ENCODE measurements at places on chromosomes 12 and 14.

- DNase-seq, result no peak
Measured at GRCh38 chr12:31298515-31298910, 27.4 kb downstream of the SINHCAF start.

DNA sequence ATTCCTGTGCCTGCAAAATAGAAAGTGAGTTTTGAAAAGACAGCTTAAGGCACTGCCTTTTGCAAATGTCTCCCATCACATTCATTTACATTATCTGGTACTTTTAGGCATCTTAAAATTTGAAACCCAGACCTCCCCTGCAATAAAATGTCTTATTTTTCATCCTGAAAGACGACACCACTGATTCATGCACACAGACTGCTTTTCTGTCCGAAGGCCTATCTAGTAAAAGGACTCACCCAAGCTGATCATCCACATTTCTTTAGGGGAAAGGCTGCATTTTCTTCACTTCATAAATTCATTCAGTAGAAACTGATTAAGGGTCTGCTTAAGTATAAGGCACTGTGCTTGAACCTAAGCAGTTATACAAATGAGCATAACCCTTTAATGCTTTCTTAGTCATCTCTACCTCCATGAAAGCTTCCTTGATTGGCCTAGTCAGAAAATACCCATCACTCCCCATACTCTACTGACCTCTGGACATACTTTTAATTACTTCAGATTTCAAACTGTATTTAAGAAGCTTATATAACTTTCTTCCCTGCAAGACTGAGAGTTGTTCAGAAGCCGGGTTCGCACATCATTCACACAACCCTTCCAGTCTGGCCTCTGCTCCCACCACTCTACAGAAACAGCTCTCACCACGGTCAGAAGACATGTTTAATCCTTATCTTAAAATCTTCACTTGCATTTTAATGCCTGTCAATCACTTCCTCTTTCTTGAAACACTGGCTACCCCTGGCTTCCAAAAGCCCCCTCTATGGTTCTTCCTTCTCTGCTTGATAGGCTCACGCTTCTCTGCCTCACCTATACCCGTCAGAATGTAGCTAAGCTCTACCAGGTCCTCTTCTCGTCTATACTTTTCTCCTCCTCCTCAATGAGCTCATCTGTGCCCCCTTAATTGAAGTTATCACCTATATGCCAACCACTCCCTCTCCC lies 288.6 kb downstream of the MED13L start:
- DNase-seq, result no peak

GRCh38 chr14:98855926-98856715 lies 415.9 kb downstream of the BCL11B start:
- no peak for DNase-seq

DNA sequence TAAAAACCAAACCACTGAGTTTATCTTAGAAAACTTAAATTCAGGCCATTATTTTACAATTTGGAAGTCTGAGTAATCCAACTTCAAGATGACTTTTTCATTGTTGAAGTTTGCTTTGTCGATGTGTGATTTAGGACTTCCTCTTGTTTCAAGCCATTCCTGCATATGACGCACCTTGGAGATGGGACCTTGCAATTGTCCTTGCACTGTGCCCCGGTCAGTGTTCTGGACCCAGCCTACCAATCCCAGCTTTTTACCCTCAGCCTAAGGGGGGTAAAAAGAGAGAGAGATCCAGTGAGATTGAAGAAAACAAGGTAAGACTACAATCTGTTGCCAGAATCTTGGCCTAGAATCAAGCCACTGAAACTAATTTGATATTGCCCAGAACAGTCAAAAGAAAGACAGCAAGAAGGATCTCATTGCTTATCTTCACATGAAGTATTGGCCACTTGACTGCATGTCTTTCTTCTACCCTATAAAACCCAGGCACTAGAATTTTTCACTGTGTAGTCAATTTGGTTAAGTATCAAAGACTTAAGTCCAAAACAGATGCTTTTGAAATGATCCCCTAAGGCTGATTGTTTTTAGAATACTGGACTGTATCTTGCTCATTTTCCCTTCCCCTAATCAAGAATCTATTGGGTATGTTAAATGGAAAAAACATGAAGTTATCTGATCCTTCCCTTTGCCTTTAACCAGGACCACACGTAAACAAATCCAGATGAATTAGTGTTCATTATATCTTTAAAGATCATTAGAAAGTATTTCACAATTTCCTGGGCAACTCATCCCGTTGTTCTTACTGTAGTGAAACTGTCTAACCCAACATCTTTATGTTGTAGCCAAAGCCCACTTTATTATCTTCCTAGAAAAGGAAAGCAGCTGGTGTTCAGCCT lies 2.4 kb upstream of the MLH3 start:
- no peak for DNase-seq

DNA sequence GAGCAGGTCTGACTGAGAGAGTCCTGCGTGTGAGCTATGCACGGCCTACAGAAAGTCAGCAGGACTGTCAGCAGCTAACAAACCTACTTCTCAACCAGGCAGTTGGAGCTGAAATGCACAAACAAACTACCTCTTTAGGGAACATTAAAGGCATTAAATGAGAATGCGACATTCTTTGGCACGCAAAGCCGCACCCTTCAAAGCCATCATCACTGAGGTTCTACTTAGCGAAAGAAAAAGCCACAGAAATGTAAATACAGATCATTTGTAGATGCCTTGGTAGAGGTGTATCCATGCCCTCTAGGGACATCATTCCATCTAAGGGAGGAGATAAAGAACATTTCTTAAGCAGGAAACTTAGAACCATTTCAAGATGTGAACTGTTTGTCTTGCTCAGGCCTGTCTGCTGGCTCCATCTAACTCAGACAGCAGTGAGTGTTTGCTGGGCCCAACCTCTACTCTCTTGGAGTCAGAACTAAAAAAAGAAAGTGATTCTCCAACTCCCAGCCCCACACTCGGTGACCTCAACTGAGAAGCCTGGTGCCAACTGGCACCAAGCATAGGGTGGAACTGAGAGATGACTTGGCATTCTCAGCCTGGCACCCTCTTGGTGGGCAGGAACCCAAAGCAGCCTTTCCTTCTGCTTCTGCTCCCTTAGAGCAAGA lies 63.5 kb upstream of the MBIP start:
- DNase-seq, result no peak

DNA sequence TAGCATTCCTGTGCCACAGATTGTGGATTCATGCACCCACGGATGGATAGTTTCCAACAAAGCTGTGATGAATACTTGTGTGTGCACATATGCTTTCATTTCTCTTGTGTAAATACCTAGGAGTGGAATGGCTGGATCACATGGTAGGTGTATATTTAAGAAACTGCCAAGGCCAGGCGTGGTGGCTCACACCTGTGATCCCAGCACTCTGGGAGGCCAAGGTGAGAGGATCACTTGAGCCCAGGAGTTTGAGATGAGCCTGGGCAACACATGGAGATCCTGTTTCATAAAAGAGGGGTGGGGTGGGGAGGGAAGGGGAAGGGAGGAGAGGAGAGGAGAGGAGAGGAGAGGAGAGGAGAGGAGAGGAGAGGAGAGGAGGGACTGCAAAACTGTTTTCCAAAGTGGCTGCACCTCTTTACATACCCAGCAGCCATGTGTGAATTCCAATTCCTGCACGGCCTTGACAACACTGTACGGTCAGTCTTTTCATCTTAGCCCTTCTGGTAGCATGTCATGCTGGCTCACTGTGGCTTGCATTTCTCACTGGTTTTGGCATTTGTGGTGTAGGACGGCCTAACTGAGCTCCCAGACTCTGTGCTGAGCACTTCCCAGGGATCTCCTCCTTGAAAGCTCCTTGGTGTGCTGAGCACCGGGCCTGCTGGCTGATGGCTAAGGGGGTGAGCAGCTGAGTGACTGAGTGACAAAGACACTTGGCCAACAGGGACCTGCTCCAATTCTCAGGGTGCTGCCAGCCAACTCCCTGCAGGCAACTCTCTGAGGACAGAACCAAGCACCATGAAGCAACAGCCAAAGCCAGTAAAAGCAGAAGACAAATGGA lies 27.9 kb downstream of the SYNE3 start:
- no peak for DNase-seq

DNA sequence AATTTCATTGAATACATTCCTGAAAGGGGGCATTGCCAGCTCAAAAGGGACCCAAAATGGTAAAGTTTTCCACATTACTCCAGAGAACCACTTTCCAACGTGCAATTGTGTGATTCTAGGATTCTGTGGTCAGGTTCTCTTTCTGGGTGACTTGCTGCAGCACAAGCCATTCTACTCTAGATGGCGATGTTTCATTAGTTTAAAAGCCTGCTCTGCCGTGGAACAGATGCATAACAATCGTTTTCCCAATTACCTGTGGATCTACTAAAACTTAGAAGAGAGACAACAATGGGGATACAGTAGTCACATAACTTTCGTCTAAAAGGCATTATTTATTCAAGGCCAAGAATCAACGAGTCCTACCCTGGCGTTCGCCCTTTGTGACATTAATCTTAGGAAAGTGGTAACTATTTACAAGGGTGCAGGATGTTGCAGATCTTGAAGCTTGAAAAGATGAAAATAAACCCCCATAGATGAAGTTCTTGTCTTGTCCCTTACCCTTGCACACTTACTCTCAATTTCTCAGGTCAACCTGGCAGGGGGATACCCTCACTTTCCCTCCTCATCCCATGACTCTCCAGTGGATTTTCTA lies 400.9 kb downstream of the SNAPC1 start:
- DNase-seq, result peak; percentile 22

DNA sequence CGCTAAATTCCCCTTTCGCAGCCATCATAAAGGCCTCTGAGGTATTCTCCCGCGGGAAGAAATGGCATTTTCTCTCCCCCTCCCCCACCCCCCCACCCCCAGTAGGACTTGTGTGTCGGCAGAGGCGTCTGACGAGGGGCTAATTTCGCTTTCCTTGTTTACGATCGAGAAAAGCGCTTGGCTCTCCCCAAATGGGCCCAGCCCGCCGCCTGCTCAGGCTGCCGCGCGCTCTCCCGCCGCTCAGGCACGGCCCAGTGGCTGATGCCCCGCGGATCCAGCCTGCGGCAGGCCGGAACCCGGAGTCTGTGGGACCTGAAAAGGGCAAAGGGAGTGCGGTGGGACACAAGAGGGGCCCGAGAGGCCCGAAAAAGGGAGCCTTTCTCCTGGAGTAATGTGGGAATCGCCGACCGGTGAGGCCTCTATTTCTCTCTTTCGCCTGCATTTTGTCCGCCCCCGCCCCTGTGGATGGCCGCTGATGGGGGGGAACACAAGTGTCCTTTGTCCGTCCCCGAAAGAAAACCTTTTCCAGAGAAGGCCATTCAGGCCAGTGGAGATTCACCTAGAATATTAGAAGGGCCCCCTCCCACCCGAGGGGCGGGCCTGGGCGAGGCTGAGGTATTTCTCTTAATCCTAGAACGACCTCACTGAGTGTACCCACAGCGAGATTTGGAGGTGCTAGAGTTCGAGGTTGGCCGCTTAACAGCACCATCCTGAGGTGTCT lies 9.0 kb upstream of the HOXC6 start:
- DNase-seq, result no peak

DNA sequence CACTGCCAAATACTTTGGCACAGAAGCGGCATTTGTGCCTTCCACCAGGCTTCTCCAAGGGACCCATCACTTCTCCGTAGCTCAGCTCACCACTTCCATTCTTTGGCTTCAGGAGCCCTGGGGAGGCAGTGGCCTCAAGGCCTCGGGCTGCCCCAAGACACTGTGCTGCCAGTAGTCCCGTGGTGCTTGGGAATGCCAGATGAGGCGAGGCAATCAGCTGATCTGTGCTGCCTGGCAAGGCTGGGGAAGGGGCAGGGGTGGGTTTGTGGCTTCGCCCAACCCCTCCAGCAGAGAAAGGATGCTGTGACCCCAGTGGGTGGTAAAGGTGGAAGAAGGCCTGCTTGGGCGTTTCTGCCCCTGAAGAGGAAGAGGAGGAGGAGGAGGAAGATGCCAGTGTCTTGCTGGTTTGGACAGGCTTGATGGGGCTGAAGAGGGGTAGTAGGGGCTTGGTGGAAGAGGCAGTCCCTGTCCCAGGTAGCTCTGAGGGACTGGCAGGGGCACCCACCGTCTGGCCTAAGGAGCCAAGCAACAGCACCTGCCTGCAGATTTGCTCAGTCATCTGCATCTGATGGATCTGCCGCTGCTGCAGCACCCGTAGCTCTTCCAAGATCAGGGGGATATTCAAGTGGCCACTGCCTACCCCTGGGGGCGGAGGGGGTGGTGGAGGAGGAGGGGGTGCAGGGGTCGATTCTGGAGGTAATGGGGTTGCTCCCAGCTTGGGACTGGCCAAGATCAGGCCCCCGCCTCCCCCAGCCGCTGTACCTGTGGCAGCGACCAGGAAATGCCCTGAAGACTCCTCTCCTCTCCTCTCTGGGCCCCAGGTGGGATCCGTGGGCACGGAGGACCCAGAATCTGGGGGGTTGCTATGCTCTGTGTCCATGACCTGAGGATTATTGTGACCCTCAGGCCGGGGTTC lies 1.3 kb downstream of the SALL2 start:
- no peak for DNase-seq

DNA sequence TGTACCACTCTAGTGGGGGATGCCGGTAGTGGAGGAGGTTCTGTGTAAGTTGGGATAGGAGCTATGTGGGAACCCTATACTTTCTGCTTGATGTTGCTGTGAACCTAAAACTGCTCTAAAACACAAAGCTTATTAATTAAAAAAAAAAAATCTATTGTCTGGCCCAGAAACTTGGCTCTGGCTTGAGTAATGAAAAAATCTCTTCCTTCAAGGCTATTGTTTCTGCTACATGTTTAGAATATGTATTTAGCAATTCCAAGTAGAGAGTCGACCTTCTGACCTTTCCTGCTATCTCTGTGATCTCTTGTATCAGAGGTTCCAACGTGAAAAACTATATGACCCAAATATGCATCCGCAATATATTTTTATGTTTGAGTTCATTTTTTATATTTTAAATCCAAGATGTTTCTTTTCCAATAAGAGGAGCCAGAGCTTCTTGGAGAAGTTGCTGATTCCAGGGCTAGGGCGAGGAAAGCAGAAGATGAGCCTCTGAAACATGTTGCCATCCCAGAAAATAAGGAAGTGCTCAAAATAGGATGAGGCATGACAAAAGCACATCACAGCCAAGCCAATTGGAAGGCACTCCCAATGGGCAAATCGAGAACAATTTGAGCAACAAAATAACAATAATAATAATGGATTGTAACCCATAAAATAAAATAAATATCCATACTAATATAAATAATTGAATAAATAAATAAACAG lies 184.6 kb upstream of the TMEM260 start:
- no peak for DNase-seq

GRCh38 chr14:72544615-72545387 lies 349.1 kb downstream of the DPF3 start:
- DNase-seq, result no peak

DNA sequence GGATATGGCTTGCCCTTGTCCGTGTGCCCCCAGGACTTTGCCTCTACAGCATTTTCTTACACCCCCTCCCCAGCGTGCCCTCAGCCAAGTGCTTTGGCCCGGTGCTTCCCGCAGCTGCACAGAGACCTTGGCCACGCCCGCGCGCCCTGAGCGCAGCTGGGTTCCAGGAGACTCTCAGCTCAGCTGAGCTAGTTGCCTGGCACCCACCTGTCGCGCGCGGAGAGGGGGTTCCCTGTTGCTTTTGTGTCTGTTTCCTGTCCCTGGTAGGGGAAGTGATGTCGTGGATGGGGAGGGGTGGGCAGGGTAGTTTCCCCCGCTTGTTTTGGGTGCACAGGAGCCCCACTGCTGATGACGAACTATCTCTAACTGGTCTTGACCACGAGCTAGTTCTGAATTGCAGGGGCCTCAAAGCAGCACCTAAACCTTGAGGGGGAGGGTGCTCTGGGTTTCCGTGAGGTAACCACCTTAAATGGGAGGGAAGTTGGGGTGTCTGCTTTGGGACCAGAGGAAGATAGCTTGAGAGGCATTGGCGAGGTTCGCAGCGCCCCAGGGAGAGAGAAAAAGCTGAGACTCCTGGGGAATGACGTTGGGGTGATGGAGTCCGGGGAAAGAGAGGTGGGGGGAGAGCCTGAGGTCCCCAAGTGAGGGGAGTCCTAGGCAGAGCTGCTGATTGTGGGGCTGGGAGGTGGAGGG lies 1.5 kb downstream of the DIO3 start:
- no peak for DNase-seq

- DNase-seq, result peak; percentile 14
Measured at GRCh38 chr14:34713681-34714319, 593 bp downstream of the CFL2 start.

Measured in activated CD4-positive, alpha-beta T cell treated with anti-CD3 and anti-CD28 coated beads, Interleukin-2, Interleukin-4, amounts not matched to agents 100 ng/mL and 50 ng/mL, durations not matched to agents 16 hours and 8 hours (primary cell).